Activated T-cell treated with anti-CD3 and anti-CD28 coated beads for 4 hours (primary cell): ENCODE measurements at places on chromosomes 7 and 10.

GRCh38 chr7:81284576-81284975, 365.7 kb upstream of the SEMA3C start:
- no peak for DNase-seq

- DNase-seq = no peak
Measured at GRCh38 chr7:25062380-25062779, 62.7 kb downstream of the CYCS start.

DNA sequence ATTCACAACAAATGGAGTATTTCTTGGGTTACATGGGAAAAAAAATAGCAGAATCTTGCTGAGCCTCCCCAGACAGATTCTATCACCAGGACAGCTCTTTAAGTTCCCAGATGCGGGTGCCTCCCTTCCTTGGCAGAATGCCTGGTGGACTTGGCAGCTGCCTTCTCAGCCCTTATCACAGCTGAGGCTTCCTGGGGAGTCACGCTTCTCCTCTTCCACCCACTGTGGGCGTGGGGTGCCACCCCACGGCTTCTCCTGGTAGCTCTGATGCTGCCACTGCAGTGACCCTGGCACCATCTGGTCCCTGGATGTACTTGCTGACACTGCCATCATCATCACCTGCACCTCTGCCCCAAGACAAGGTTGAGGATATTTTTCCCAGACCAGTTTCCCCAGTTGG, 16.2 kb upstream of the NME8 start:
- DNase-seq = no peak

GRCh38 chr7:112866424-112866823, 76.2 kb upstream of the TMEM168 start:
- DNase-seq = no peak

DNA sequence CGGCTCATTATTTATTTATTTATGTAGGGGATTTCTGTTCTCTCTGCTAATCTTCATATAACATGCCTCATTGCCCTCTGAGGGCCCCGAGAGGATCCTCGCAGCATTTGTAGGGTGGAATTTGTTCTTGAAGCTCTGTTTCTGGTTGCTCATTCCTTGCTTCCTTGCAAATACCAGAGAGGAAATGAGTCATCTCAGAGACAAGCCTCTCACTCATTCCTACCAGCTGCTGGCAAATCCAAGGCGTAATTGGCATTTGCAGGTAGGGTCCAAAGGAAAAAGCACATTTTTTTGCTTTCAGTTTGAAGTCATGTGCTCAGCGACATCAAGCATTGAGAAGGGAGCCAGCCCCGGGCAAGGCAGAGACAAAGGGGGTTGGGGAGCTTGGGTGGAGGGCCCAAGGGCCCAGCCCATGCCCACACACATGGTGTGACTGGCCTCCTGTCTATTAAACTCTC, 501.6 kb downstream of the GALNT17 start:
- DNase-seq = no peak

GRCh38 chr10:110163192-110163773, 44.1 kb upstream of the MXI1 start:
- DNase-seq = no peak

DNA sequence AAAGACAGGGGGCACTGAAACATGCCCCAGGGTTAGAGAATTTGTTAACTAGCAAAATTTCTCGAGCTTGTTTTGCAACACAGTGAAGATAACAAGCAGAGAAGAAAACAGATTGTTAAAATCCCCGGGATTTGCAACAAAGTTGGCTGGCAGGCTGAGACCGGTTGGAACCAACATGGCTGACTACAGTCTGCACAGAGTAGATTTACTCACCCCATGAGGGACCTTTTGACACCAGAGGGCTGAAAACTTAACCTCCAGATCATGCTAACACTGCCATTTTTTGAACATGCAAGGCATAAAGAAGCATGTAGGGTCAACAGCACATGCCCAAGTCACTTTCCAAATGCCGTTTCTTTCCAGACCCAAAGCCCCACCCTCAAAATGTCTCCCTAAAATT, 95.2 kb upstream of the TMEM26 start:
- no peak for DNase-seq

DNA sequence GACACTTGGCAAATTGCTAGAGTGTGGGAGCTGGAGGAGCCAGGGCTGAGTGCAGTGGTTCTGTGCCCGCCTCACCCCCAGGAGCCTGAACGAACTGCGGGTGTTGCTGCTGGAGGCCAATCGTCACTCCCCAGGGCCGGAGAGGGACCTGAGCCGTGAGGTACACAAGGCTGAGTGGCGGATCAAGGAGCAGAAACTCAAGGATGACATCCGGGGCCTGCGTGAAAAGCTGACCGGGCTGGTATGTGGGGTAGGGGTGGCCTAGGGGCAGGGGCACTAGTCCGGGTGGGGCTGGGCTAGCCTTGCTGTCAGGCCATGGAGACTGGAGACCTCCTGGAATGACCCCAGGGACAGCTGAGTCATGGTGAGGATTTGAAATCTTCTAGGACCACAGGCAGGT, 56.7 kb upstream of the GTF2IRD1 start:
- no peak for DNase-seq
